Activated CD4-positive, alpha-beta memory T cell treated with anti-CD3 and anti-CD28 coated beads for 36 hours (primary cell): ENCODE measurements at places on chromosomes 5 and 9. TPM values are rescaled to one million over a fixed set of nuclear protein-coding genes. Genes with fewer than 3 reads are reported as not detected.

- H3K4me1 ChIP-seq = no peaks in the 10 kb centered on the region
- no peaks in the 10 kb centered on the region for H3K27me3 ChIP-seq
- no peak overlapping the region for H3K27ac ChIP-seq
- H3K4me3 ChIP-seq = no peak overlapping the region
- H3K36me3 ChIP-seq = no peaks in the 10 kb centered on the region
- DNase-seq = no peak
Observed at GRCh38 chr5:175902026-175902425, 30.6 kb downstream of the CPLX2 start.

- H3K4me1 ChIP-seq = no peaks in the 10 kb centered on the region
- H3K27ac ChIP-seq = no peak overlapping the region
- no peak for DNase-seq
- no peaks in the 10 kb centered on the region for H3K27me3 ChIP-seq
- H3K4me3 ChIP-seq = no peak overlapping the region
Observed at GRCh38 chr5:169258372-169259000, 42.5 kb downstream of the SLIT3 start.

CCL28 gene
- total RNA-seq = 7.6 TPM

- no peaks in the 10 kb centered on the region for H3K36me3 ChIP-seq
- no peak overlapping the region for H3K4me3 ChIP-seq
- H3K4me1 ChIP-seq = no peaks in the 10 kb centered on the region
- DNase-seq = no peak
- no peaks in the 10 kb centered on the region for H3K27me3 ChIP-seq
Observed at GRCh38 chr9:119094086-119094485, 275.1 kb downstream of the BRINP1 start.

PHF24 gene
- total RNA-seq = not detected

DNA sequence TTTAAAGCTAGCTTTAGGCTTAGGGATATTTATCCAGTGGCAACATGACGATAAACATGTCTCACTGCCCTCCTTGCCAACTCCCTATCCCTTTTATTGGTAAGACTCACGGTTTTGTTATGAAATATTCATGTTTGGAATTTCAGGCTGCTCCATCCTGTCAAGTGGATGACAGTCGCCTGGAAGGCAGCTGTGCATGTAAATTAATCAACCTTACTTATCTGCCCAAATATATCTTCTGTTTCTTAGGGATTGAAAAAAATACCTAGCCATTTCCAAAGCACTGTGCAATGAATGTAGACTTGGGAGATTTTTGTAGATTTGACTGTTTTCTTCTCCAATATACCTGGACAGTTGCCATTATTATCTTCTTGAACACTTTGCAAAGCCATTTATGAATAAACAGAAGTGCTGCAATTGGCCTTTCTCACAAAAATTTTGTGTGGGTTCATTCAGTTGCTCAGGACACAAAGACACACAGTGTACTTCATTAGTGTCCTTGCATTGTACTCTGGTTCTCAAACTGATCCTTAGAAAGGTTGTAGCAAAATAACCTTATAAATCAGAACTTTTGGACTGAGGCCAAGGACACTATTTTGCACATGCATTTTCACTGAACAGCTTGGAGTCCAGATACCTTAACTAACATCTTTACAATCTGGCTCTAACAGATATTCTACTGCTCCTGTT lies 889.4 kb upstream of the SEMA6A start:
- no peak for DNase-seq
- no peak overlapping the region for H3K27ac ChIP-seq
- H3K36me3 ChIP-seq = no peaks in the 10 kb centered on the region
- H3K4me1 ChIP-seq = no peaks in the 10 kb centered on the region

STING1 gene
- total RNA-seq = 339 TPM

UBE2QL1 gene
- not detected for total RNA-seq

- H3K4me3 ChIP-seq = no peak overlapping the region
- no peaks in the 10 kb centered on the region for H3K36me3 ChIP-seq
- H3K27me3 ChIP-seq = no peaks in the 10 kb centered on the region
- H3K4me1 ChIP-seq = no peaks in the 10 kb centered on the region
Observed at GRCh38 chr5:63439537-63439936, 522.7 kb downstream of the HTR1A start.

GRCh38 chr5:180086816-180087399 lies 15.3 kb upstream of the RNF130 start:
- H3K4me3 ChIP-seq = no peak overlapping the region
- no peak for DNase-seq
- H3K27ac ChIP-seq = no peak overlapping the region
- H3K36me3 ChIP-seq = no peaks in the 10 kb centered on the region
- peaks cover 20% of the 10 kb centered on the region for H3K4me1 ChIP-seq
- H3K27me3 ChIP-seq = peaks cover 9% of the 10 kb centered on the region

- H3K4me1 ChIP-seq = no peaks in the 10 kb centered on the region
- no peak overlapping the region for H3K27ac ChIP-seq
- peaks cover 4% of the 10 kb centered on the region for H3K27me3 ChIP-seq
- no peak for DNase-seq
- no peak overlapping the region for H3K4me3 ChIP-seq
Observed at GRCh38 chr5:71873191-71873591, 154.1 kb downstream of the CARTPT start.

DNA sequence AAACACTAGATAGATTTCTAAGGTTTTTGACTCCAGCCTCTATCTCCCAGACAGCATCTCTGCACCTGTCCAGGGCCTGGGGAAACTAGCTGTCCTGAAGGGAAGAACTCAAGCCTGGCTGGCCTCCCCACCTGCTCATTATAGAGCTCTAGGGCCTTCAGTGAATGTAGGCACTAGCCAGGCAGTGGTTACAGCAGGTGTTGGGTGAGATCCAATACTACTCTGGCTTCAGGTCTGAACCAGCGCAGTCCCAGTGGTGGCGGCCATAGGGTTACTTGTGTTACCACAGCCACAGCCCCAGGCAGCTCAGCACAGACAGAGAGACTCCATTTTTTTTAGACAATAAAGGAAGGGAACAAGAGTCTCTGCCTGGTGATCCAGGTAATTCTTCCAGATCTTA lies 449.2 kb downstream of the IRX1 start:
- H3K4me1 ChIP-seq = no peaks in the 10 kb centered on the region
- no peaks in the 10 kb centered on the region for H3K36me3 ChIP-seq
- no peaks in the 10 kb centered on the region for H3K27me3 ChIP-seq
- H3K4me3 ChIP-seq = no peak overlapping the region

GRCh38 chr9:7342736-7343135 lies 456.8 kb downstream of the DMAC1 start:
- no peak overlapping the region for H3K27ac ChIP-seq
- no peak for DNase-seq
- H3K4me1 ChIP-seq = no peaks in the 10 kb centered on the region
- H3K36me3 ChIP-seq = no peaks in the 10 kb centered on the region

DNA sequence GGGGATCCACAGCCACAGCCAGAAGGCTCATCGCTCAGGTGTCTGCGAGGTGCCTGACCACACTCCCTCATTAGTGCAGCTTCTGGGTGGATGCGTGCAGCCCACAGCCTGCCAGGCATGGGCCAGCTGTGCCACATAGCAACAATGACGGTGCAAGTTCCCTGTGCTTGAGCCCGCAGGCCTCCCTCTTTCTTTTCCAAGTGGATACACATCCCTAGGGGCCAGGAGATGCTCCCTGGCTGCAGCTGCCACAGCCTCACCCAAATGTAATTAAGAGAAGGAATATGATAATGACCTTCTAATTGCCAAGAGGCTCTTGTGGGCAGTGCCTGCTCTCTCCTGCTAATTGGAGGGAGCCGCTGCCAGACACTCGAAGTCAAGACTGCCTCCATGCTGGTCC lies 116.0 kb upstream of the PPP1R26 start:
- DNase-seq = no peak
- peaks cover 3% of the 10 kb centered on the region for H3K4me1 ChIP-seq
- H3K4me3 ChIP-seq = no peak overlapping the region
- no peak overlapping the region for H3K27ac ChIP-seq
- H3K27me3 ChIP-seq = no peaks in the 10 kb centered on the region

GRCh38 chr5:18311266-18311665 lies 677.0 kb downstream of the TAF11L14 start:
- H3K27me3 ChIP-seq = no peaks in the 10 kb centered on the region
- H3K4me1 ChIP-seq = no peaks in the 10 kb centered on the region
- no peaks in the 10 kb centered on the region for H3K36me3 ChIP-seq

GRCh38 chr9:98900725-98901124 lies 43.0 kb upstream of the COL15A1 start:
- H3K4me1 ChIP-seq = peaks cover 5% of the 10 kb centered on the region
- no peaks in the 10 kb centered on the region for H3K36me3 ChIP-seq
- no peak for DNase-seq
- H3K27me3 ChIP-seq = peaks cover 16% of the 10 kb centered on the region

DNA sequence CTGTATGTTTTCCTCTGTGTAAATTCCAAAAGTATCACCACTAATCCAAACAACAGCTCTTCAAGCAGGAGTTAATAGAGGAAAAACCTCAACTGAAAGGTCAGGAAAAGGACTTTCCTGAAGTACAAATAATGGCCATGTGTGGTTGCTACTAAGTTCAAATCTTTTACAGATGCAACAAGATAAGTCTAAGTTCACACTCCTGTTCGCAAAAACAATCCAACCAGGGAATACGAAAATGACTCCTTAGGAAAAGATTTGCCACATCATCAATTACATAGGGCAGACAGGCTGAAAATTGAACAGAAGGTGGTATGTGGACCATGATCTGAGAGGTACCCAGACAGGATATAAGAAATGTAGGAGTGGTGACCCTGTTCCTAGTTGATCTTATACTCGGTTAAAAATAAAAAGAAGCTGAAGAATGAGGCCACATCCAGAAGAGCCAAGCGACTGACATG lies 210.2 kb downstream of the TSSK1B start:
- no peaks in the 10 kb centered on the region for H3K36me3 ChIP-seq
- H3K27me3 ChIP-seq = no peaks in the 10 kb centered on the region
- no peaks in the 10 kb centered on the region for H3K4me1 ChIP-seq
- no peak overlapping the region for H3K27ac ChIP-seq
- DNase-seq = no peak

DNA sequence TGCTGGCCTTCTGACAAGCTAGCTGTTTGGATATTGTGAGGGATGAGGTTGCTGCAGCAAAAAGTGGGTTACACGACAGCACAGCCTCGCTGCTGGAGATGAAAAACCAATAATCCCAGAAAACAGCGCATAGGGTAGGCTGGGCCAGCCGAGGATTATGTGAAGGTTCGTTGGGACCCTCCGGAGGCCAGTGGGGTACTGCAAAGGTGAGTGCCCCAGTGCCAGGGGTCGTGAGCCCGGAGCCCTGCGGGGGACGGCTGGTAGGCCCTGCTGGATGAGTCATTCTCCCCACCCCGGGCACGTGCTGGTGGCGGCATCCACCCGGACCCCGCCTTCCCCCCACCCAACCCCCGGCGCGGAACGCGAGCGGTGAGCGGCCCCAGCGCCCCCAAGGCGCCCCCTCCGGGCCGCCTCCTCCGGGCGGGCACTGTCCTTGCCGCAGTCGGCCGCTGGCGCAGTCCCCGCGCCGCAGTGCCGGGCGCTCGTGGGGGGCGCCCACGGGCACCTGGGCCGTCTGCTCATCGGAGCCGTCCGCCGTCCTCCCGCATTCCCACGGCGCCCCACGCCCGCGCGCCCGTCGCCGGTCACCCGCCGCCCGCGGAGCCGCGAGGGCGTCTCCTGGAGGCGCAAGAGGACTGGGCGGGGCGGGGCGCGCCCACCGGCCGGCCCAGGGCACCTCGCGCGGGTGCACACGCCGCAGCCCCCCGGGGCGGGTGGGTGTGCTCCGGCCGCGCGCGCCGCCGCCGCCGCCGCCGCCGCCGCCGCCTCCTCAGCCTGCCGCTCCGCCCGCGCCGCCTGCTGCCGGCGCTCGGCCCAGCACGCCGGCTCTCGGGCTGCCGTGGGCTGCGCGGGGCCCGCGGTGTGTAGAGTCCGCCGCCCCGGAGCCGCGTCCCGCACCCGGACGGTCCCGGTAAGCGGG lies at the start of gene PHF24:
Gene PHF24, plus strand, starts transcription at position 794 of the 919 bp plus-strand sequence. CDS start 13,014 bp downstream, outside the sequence.
- peaks cover 47% of the 10 kb centered on the region for H3K27me3 ChIP-seq
- H3K36me3 ChIP-seq = no peaks in the 10 kb centered on the region
- H3K4me1 ChIP-seq = peaks cover 26% of the 10 kb centered on the region
- peak; percentile 26 for DNase-seq
- H3K27ac ChIP-seq = no peak within 1 kb of the TSS
- peak within 1 kb of the TSS; percentile 27 for H3K4me3 ChIP-seq

CLTB gene
- 51.5 TPM for total RNA-seq

GLDC gene
- total RNA-seq = 7.1 TPM

DNA sequence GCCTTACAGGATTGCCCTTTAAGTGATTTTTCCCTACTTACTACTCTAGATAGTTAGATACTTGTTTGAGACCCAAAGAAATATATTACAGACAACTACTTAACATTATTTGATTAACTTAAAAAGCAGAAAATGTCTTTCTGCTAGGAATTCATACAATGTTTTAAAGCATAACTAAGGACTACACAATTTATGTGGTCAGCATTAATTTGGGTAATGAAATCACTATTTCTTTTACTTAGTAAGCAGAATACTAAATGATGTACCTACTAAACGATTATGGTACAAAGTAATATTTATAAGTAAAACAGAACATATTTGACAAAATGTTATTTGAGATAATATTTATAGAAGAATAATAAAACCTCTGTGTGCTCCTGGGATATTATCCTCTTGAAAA lies 371.9 kb upstream of the ARRDC3 start:
- no peak for DNase-seq
- no peaks in the 10 kb centered on the region for H3K36me3 ChIP-seq
- H3K27me3 ChIP-seq = no peaks in the 10 kb centered on the region
- no peak overlapping the region for H3K27ac ChIP-seq
- no peak overlapping the region for H3K4me3 ChIP-seq

- DNase-seq = peak; percentile 85
- no peaks in the 10 kb centered on the region for H3K27me3 ChIP-seq
- H3K4me1 ChIP-seq = peaks cover 30% of the 10 kb centered on the region
- peak overlapping the region; percentile 96 for H3K27ac ChIP-seq
- H3K36me3 ChIP-seq = peaks cover 1% of the 10 kb centered on the region
Observed at GRCh38 chr5:43042626-43043399, 2.7 kb upstream of the ANXA2R start.

- DNase-seq = peak; percentile 34
- H3K27me3 ChIP-seq = no peaks in the 10 kb centered on the region
- H3K36me3 ChIP-seq = no peaks in the 10 kb centered on the region
- H3K4me3 ChIP-seq = no peak overlapping the region
- peaks cover 9% of the 10 kb centered on the region for H3K4me1 ChIP-seq
Observed at GRCh38 chr5:65026816-65027548, 258.3 kb downstream of the CWC27 start.

DNA sequence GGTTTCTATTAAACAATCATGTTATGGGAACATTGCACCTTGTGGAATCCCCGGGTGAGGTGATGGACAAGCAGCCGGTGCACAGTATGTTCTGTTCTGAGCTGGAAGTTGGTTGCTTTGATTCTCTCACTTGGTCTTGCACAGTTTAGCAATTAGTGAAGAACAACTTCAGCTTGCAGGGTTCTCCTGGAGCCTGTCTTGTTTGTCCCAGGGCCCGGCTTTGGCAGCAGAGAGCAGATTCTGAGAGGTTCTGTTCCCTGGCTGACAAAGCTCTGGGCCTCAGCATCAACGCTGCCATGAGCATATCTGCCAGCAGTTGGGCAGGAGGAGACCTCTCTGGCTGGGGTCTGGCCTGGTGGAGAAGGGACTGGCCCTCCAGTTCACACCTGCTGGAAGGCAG lies 16.9 kb downstream of the GADD45G start:
- H3K27ac ChIP-seq = no peak overlapping the region
- H3K36me3 ChIP-seq = no peaks in the 10 kb centered on the region
- H3K4me3 ChIP-seq = no peak overlapping the region

GRCh38 chr5:89241186-89241585 lies 358.2 kb upstream of the MEF2C start:
- no peak for DNase-seq
- no peak overlapping the region for H3K4me3 ChIP-seq
- H3K36me3 ChIP-seq = no peaks in the 10 kb centered on the region
